Stimulated activated naive CD4-positive, alpha-beta T cell (primary cell): ENCODE measurements at places on chromosomes 6 and 20.

DNA sequence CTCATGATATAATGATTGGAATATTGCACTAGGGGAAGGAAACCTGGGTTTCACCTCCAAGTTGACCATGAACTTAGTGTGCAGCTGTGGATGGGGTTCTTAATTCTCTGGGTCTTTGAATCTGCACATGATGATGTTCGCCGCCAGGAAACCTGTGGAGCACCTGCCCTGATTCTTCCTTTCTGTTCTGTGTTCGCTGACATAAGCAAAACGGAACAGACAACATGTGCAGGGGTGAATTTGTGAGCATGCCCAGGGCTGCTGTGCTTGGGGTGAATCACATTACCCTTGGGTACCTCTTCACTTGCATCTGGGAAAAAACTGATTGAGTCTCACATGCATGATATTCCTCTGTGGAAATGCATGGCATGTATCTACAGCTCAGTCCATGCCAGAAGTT, 48.8 kb downstream of the CAP2 start:
- DNase-seq = no peak

- no peak for DNase-seq
Observed at GRCh38 chr6:66238851-66239250, 531.8 kb upstream of the EYS start.

- no peak for DNase-seq
Observed at GRCh38 chr6:110250838-110251237, 70.6 kb downstream of the CDC40 start.

DNA sequence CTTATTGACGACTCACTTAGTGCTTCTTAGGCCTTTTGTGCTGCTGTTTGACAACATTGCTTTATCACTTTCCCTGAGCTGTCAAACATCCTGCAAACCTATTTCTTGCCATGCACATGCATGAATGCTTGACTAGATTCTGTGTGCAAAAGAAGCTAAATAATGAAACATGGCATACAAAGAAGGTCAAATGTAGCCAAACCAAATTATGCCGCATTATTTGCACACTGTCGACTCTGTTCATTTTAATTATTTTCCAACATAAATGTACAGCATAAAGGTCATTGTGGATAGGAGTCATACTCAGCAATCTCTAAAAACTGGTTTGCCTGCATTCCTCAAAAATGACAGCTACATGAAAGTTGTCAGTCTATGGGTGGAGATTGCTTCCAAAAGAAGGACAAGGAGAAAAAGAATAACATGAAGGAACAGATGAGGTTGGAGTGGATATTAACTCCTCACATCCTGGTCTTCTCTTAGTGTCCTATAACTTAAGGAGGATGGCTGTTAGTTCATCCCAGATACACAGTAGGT, 123.1 kb upstream of the STXBP5 start:
- no peak for DNase-seq

- no peak for DNase-seq
Observed at GRCh38 chr20:57682184-57683101, 27.4 kb downstream of the PMEPA1 start.

- DNase-seq = no peak
Observed at GRCh38 chr6:84508981-84509380, 255.4 kb downstream of the TBX18 start.

DNA sequence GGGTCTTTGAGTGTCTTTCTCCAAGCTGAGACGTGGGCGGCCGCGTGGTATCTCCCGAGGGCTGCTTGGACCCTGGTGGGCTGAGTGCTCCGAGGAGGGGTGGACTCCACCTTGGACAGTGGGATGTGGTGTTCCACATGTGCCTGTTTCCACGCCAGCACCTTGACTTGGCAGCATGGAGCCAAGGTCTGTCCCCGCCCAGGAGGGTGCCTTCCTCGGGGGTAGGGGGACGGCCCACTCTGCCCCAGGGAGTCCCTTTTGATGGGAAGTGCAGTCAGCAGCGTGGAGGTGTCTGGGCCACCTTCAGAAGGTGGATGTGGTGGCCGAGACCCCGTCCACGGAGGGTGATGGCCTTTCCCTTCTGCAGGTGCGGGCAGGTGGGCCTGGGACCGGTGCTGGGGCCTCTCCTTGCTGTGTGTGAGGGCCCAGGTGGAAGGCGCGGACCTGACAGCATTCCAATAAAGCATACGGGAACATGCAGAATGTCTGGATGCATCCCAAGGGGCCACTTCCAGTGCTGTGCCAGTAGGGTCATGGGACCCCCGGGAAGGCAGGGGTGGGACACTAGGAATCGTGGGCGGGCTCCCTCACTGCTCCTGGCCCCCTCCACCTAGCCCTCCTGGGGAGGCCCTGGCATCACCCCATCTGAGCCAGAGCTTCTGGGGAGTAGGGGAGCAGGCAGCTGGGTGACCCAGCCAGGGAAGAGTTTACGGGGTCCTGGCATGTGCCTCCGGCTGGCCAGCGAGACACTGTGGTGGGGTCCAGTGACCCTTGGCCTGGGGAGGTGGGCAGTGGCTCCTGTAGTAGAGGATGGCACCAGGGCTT, 3.5 kb upstream of the COL20A1 start:
- DNase-seq = no peak

- no peak for DNase-seq
Observed at GRCh38 chr6:40276141-40276540, 311.0 kb downstream of the LRFN2 start.

DNA sequence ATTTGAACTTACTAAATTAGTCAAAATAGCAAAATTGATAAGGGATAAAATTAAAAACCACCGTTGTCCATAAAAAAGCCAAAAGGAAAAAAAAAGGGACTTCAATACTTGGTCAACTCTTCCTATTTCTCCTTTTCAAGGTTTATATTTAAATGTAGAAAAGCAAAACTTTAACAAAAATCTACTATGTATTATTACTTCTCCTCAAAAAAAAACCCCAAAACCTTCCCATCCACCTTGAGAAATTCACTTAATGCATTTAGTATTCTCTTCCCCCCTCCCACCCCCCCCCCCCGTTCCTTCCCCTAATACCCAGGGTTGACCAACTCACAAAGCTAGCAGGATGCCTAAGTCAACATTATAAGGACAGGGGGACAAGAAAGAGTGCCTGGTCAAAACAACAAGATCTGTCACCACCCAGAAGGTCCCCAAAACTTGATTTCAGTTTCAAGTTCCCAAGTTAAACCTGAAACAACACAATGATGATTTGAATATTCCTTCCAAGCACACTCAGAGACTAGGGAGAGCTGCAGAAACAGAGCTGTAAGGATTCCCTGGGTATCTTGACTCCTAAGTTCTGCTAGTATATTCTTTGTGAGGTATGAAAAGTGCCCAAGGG, 14.6 kb downstream of the GMDS start:
- no peak for DNase-seq

GRCh38 chr6:32933661-32934085, 7.2 kb downstream of the HLA-DMB start:
- peak; percentile 19 for DNase-seq

GRCh38 chr6:65707126-65707826, at the start of gene EYS:
TSS of gene EYS (minus strand) at chr6:65707226. CDS start at chr6:65495410, 211,816 bp downstream.
- no peak for DNase-seq

DNA sequence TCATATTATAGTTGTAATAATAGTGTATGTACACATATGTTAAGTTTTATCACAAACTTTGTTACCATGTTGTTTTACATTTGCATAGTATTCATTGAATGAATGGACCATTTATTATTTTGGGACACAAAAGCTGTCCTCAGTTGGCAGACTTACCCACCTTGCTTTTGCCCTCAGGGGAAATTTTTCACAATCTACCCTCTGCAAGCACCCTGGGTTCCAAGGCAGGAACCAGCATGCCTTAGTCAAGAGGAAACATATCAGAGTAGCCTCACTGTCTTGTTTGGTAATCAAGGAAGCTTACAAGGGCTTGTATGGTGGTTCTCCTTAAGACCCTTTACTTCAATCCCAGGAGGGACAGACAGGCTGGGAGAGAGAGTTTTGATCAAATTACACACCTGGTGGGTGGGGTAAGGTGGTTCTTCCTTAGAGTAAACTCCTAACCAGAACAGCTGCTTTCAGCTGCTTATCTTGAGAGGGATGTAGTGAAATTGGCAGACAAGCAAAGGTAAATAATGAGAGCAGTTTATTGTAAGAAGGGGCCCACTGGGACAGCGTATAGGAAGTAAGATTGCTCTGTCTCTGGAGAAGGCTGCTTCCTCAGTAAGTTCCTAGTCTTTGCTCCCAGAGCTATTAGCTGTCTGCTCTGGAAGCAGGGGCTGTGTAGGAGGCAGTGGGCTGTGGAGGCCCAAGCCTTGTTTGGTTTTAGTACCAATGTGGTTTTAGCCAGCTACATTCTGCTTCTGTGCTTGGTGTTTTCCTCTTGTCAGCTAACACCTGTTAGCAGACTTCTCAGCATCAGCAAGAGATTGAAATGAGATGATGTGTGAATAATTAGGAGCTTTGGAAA, 31.1 kb downstream of the BRPF3 start:
- DNase-seq = no peak

DNA sequence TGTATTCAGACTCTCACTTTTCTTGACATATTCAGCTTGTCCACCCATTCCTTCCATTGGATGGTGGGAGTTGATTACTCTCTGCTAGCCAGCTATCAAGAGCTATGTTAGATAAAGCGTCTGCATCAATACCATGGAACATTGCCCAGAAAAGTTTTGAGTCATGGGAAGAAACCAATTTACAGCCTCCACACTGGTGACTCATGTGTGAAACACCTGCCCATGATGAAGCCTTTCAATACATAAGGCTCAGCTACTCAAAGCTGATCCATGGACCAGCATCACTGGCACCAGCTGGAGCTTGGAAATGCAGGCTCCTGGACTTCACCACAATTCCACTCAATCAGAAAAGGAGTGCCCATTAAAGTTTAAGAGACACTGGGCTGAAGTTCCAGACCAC, 16.1 kb downstream of the PLA2G7 start:
- DNase-seq = no peak

GRCh38 chr20:47843886-47844567, 58.7 kb upstream of the SULF2 start:
- DNase-seq = no peak

- DNase-seq = peak; percentile 1
Observed at GRCh38 chr6:149806127-149806526, 56.6 kb downstream of the PCMT1 start.

DNA sequence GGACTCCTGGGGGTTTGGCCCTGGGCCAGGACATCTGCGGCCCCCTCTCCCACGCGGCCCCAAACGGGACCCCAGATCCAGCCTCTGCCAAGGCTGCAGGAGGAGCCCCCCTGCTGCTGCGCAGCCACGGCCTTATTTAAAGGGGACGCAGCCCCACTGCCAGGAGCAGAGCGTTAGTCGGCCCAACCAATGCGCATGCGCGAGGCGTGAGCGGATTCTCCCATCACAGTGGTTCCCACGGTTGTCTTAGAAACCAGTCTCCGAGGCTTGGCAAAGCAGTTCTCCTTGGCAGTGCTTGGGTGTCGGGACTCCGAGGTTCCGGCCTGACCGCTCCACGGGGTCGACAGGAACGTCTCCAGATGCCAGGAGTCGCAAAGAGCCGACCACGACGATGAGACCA, 288.3 kb upstream of the ZNF337 start:
- peak; percentile 58 for DNase-seq

DNA sequence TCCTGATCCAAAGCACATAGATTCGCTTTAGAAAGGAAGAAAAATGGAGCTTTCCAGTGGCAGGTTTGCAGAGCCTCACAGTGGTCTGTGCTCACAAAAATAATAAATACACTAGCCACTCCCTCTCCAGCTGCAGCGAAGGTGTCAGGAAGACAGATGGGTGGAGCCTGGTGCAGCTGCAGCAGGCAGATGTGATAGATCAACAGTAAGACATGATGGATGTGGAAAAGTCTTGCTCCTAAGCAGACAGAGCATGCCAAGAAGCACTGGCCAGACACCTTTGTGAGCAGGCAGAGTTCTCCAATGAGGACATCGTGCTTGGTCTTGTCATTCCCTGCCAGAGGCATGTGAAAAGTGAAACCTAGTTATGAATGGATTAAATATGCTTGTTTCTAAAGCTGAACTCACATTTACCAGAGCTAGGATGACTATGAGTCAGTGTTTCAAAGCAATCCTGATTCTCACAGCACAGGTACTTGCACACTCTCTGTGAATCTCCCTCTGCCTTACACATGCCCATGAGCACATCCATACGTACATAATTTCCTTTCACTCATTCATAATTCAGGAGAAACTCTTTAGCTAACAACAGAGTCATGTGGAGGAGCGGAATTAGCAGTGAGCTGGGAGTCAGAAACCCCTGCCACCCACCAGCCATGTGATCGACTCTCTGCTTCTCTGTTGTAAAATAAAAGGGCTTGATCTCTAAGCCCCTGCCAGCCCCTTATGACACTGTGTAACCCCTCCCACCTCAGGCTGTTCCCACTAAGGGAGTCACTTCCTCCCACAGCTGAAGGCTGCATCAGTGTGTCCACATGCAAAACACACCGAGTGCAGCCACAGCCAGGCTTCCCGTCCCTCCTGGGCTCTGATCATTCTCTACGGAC, 111.2 kb downstream of the SCML4 start:
- DNase-seq = no peak

GRCh38 chr20:37526238-37526838, 1.3 kb downstream of the BLCAP start:
- DNase-seq = no peak

DNA sequence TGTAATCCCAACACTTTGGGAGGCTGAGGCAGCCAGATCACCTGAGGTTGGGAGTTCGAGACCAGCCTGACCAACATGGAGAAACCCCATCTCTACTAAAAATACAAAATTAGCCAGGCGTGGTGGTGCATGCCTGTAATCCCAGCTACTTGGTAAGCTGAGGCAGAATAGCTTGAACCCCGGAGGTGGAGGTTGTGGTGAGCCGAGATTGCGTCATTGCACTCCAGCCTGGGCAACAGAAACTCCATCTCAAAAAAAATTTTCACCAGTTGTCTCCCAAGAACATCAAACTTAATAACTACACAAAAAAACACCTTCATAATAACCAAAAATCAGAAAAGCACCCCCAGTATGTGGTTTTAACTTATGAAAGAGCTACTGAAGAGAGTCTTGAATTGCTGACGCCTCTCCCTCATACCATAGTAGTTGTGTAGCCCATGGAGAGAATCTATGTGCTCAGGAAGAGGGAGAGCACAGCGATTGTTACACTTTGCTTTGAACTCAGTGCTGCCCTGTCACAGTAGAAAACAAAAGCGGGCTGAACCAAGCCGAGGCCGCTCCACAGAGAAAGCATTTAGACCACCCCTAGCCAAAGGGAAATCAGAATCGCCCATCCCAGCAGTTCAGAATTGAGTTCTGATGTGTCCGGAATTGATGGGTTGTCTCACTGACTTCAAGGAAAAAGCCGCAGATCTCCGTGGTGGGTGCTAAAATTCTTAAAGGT, 42.0 kb upstream of the GMPR start:
- DNase-seq = no peak

- no peak for DNase-seq
Observed at GRCh38 chr6:111761212-111761611, 112.0 kb downstream of the FYN start.
